ENCODE measurements at places on chromosomes 3 and 15.
A peak's percentile ranks its signal among the peaks of the same experiment; 100 is the strongest.

- DNase-seq, result peak; percentile 30
These were observed 439.9 kb upstream of the RBMS3 start for GRCh38 chr3:28840976-28841376.

DNA sequence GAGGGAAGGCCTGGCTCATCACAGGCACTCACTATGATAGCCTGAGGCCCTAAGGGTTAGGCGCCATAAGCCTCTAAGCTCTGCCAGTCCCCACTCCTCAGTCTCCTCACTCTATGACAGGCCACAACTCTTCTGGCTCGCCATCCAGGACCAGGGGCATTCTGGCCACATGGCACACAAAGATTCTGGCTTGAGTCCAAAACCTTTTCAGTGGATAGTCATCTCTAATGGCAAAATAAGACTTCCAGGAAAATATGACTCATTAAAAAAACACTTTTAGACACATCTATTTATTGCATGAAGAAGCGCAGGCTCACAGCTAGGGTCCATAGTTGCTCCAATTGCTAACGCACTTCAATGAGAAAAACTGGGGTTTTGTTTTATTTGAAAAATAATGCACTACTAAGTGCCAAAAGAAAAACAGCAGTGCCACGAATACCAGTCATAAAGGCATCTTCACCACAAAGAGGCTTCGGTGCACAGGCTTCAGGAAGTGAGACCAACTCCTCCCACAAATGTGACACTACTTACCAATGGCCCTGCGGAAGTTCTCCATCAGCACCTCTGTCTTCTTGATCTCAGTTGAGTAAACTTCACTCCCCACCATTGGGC lies 11.1 kb downstream of the RUVBL1 start:
- no peak for DNase-seq

GRCh38 chr15:55250941-55251340 lies 38.7 kb downstream of the RAB27A start:
- DNase-seq, result no peak

- no peak for DNase-seq
These were observed 118.8 kb downstream of the NSMCE3 start for GRCh38 chr15:29150515-29151483.

DNA sequence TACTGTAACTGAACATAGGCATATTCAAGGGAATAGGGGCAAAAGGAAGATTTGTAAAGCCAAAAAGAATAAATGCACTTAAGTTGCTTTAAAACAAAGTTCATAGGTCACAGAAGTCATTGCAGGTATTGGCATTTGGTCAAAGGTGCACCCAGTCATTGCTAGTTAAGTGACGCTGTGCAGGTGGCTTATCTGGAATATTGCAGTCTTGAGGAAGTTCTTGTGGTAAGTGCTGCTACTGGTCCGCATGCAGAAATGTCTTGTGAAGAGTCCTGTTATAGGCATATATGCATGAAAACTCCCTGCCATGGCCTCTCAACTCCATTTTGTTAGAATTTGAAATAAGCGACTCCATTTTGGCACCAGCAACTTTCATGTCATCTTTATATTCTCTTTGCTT lies 293.1 kb downstream of the GBE1 start:
- no peak for DNase-seq

GRCh38 chr3:124256599-124256998 lies 264.7 kb upstream of the ROPN1 start:
- DNase-seq, result no peak

DNA sequence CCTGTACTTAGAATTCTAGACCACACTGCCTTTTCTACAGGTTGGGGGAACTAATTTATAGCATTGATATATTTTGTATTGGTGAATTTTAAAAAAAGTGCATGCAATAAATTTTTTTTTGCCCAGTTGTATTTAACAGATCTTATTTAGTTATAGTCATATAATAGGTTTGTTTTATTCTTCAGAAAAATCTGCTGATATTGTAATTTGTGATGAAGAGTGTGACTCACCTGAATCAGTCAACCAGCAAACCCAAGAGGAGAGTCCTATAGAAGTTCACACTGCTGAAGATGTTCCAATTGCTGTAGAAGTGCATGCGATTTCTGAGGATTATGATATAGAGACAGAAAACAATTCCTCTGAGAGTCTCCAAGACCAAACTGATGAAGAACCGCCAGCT lies 10.3 kb downstream of the ZNF639 start:
- DNase-seq, result no peak

DNA sequence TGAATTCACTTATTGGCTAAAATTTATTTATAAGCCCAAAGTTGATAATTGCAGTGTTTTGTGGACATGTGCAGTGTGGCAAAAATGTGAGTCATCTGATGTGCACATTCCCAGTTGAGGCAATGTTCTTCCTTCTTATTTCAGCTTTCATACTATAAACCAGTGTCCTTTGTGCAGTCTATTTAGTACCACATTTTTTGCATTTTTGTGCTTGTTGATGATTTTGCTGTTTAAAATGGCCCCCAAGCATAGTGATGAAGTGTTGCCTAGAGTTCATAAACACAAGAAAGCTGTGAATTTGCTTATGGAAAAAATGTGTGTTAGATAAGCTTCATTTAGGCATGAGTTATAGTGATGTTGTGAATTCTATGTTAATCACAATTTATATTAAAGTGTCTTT lies 19.4 kb upstream of the IL20RB start:
- DNase-seq, result no peak

GRCh38 chr3:81816473-81817250 lies 55.2 kb upstream of the GBE1 start:
- no peak for DNase-seq

DNA sequence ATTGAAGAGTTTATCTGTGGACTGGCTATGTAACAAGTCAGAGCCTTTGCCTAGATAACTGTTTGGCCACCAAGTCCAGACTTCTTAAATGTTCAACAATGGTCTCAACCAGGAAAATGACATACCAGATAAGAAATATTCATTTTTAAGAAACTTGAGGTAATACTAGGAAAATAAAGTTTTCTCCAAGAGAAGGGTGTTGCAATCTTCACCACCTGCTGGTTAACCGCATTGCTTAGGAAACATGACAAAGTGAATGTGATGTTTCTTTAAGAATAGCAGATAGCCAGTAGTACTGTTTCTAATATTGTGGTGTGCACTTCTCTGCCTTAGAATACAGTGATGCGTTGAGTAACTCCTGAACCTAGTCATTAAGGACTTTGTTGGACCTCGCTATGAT lies 321.5 kb upstream of the CADM2 start:
- no peak for DNase-seq

GRCh38 chr3:197256836-197257444 lies 41.5 kb downstream of the DLG1 start:
- DNase-seq, result no peak

DNA sequence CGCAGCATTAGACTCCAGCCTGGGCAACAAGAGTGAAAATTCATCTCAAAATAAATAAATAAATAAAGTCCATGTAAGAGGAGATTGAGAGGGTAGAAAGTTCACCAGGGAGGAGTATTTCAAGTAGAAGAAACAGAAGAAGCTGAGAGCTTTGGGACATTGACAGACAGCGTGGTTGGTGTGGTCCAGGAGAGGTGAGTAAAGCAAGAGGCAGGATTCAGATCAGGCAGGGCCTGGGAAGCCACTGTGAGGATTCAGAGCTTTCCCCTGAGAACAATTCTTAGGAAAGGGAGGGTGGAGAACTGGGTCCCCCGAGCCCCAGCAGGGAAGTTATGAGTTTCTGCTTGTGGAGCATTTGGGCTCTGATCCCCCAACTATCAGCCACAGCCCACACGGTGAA lies 54.2 kb upstream of the AMOTL2 start:
- DNase-seq, result no peak

GRCh38 chr3:147669077-147669476 lies 259.9 kb downstream of the ZIC1 start:
- DNase-seq, result no peak

- DNase-seq, result no peak
These were observed 245.3 kb downstream of the OCA2 start for GRCh38 chr15:27853624-27854455.

GRCh38 chr3:134331811-134332199 lies 42.4 kb downstream of the AMOTL2 start:
- no peak for DNase-seq

- no peak for DNase-seq
These were observed 42.4 kb downstream of the TMEM40 start for GRCh38 chr3:12716605-12717151.

GRCh38 chr15:53126144-53126543 lies 336.0 kb upstream of the ONECUT1 start:
- no peak for DNase-seq

GRCh38 chr15:72195101-72195511 lies 2.5 kb downstream of the GRAMD2A start:
- no peak for DNase-seq

GRCh38 chr15:32135335-32135734 lies 105.0 kb downstream of the CHRNA7 start:
- DNase-seq, result no peak

DNA sequence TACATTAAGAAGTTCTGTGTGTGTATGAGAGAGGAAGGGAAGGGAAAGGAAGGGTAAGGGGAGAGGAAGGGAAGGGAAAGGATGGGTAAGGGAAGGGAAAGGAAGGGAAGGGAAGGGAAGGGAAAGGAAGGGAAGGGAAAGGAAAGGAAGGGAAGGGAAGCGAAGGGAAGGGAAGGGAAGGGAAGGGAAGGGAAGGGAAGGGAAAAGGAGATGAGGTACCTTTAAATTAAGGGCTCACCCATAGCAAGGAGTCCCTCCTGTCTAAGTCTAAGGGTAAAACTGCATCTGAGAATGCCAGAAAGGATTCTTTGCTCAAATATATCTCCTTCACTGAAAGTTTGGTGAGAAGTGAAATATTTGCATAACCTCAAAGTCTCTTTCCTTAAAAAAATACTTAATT lies 572.1 kb upstream of the ADAMTS9 start:
- no peak for DNase-seq

DNA sequence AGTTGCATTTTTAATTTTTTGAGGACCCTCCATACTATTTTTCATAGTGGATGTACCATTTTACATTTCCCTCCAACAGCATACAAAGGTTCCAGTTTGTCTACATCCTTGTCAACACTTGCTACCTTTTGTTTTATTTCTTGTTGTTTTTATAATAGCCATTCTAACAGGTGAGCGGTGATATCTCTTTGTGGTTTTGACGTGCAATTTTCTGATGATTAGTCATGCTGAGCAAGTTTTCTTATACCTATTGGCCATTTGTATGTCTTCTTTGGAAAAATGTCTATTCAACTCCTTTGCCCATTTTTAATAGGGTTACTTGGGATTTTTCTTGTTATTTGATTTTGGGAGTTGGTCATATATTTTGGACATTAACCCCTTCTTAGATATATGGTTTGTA lies 187.0 kb downstream of the CDIN1 start:
- DNase-seq, result no peak

DNA sequence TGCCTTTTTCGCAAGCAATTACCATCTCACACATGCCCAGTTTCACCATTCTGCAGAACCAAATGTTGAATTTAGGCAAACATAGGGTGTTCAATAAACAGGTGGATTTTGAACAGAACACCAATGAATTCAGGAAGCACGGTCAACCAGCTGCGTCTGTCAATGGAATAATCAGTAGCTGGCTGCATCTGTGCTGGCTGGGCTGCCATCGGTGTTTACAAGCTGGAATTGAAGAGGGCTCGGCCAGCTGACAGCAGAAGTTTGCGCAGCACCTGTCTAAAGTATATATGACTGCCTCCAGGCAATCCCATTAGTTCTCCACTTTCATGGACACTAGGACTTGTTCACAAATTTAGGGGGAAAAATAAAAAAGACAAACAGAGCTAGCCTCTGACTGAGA lies 996.4 kb upstream of the CFAP20DC start:
- DNase-seq, result no peak

DNA sequence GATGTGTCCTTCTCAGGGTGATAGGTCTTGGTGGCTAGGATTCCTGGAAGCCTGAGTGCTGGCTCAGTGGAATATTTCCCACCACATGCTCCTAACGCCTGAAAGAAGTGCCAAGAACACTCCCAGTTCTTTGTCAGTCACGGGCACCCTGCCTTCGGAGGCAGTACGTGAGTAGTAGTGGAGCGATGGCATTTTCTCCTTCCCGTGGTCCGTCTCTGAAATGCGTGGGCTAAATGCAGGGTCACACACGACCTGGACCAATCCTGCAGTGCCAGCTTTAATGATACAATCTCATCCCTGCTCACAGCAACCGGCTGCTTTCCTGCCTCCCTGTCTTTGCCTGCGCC lies 14.5 kb downstream of the H1-8 start:
- no peak for DNase-seq

- DNase-seq, result no peak
These were observed 75.5 kb downstream of the EBLN2 start for GRCh38 chr3:73136941-73137340.

DNA sequence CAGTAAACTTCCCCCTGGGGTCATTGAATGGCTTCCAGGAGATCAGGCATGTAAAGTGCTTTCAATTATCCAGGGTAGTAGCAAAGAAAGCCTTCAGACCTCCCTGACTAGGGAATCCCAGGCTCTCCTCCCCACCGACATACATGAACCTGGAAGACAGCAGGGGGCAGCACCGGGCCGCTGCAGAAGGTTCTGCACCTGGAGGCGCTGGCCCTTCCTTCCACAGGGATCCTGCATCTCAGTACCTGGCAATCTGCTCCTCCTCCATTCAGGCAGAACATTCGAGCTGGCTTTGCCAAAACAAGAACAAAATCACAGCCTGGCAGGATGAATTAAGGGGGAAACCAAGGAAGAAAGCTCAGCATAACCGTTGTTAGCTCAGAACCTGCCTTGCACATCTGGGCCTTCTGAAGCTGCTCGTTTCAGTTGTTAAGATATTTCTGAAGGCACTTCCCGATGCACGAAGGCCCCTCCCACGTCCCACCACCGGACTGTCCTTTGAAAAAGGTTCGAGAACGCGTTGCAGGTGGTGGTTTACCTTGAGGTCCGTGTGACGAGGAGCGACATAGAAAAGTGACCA lies 237.7 kb downstream of the SLCO3A1 start:
- DNase-seq, result no peak

GRCh38 chr3:104584682-104585081 lies 782.0 kb upstream of the ALCAM start:
- no peak for DNase-seq

GRCh38 chr3:14823910-14824629 lies 5.3 kb downstream of the FGD5 start:
- no peak for DNase-seq

DNA sequence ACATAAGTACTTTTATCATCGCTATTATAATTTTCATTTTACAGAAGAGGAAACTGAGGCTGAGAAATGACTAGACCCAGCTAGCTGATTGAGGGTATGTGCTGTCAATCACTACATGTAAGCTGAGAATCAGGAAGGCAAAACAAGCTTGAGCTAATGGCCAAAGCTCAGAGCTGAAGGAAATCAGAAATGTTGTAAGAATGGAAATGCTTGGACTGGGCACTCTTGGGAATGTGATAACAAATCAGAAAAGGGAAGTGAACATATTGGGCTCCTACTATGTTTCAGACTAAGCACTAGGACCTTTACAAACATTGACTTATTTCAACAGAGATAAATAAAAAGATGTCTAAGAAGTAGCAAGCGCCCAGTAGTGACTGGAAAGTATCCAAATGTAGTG lies 33.8 kb upstream of the BOC start:
- no peak for DNase-seq

- no peak for DNase-seq
These were observed 49.2 kb downstream of the PDZRN3 start for GRCh38 chr3:73575519-73575918.

GRCh38 chr3:88744896-88745295 lies 362.5 kb upstream of the EPHA3 start:
- no peak for DNase-seq

GRCh38 chr15:63551400-63551799 lies 45.8 kb upstream of the FBXL22 start:
- no peak for DNase-seq
